AG09319 (cell line): ENCODE measurements at places on chromosomes 5 and 9.

GRCh38 chr5:171745602-171746001 is 40.0 kb upstream of the SMIM23 start:
- DNase-seq, result peak; percentile 79

DNA sequence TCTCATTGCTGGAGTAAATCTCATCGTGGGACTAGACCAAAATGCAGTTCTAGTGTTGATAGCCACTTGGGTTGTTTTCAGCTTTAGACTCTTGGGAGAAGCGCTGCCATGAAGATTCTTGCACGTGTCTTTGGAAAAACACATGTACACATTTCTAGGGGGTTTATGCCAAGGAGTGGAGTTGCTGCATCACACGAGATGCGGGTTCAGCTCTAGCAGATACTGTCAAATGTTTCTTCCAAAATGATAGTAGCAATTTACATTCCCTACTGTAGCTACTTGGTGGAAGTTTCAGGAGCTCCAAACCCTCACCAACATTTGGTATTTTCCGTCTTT is 52.3 kb upstream of the CPLX2 start:
- DNase-seq, result no peak

DNA sequence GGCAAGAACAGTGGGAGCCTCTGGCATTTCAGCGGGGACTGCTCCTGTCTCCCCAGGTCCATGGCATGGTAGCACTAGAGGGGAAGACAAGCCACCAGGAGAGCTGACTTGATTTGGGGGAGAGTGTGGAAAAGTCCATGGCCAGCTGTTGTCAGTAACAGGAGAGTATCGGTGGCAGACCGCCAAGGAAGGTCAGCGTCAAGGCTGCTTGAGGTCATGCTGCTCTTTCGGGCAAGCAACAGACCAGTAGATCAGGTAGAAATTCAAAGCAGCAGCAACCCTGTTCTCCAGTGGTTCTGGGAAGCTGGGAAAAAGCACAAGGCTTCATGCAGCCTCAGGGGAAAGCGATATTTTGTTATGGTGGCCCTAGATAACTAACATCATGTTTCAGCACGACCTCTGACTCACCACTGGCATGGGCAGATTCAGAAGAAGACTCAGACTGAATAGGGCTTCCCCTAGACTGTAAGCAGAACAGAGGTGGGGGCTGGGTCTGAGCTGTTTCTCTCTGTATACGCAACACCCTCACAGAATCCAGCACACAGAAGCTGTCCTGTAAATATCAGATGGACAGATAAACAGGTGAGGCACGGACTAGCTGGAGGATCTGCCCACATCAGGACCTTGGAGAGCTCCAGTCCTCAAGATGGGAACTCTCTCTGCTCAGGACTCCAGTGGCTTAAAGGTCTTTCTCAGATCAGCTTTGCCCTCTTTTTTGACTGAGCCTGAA is 35.2 kb upstream of the PLEKHG4B start:
- DNase-seq, result no peak

DNA sequence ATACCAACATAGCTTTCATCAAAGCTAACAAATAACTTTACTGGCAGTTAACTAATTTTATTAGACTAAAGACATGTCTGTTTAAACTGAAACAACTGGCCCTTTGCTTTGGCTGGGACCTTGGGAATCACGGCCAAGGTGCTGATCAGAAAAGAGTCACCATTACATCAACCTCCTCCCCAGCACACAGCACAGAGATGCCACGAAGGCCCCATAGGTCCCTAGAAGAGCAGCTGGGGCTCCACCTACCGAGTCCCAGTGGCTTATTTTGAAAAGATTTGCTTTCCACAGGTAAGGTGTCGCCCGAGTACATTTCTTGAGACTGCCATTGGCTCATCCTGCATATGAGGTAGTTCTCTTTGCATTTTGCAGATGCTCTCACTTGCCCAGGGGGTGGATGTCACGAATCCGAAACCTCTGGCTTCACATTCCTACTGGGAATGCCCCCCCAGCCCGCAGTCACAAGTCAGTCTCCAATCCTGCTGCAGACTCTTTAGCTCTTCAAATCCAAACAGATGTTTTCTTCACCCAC is 18.8 kb upstream of the HSD17B3 start:
- DNase-seq, result no peak

- DNase-seq, result no peak
Observed at GRCh38 chr5:108654051-108654450, 93.6 kb upstream of the FER start.

- DNase-seq, result no peak
Observed at GRCh38 chr9:129068990-129069861, 11.7 kb upstream of the DOLPP1 start.

DNA sequence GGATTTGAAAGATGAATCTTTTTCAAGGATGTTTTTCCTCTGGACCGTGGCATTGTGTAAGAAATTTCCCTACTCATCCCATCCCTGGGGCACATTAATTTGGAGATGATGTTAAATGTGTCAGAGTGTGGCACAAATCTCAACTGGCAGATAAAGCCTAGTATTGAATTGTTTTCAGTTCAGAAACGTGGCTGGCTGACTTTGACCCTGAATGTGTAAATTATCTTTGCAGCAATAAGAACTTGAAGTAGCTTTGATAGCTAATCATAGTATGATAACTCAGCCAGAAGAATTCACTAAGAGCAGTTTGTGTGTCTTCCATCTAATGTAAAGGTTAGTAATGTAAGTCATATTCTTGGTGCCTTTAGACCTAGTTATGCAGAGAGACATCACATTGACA is 238.4 kb upstream of the DMRT1 start:
- DNase-seq, result no peak

GRCh38 chr9:35395076-35395705 is 94.7 kb upstream of the RUSC2 start:
- DNase-seq, result no peak

- no peak for DNase-seq
Observed at GRCh38 chr9:85741095-85741874, 469 bp downstream of the AGTPBP1 start.

DNA sequence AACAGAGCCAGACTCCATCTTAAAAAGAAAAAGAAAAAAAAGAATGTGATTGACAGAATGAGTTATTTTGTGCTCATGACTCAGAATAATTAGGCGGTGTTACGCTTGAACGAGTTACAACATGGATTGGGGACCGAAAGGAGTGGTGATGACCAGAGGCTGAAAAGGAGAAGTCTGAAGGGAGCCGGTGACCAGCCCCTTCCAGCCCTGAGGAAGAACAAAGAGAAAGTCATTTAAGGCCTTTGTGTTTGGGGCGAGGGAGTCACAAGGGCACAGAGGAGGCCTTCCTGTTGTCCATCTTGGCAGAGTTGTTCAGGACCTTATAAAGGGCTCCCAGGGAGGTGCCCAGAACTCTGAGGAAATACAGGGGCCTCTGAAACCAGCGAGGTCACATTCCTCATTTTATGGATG is 131.6 kb downstream of the GOLPH3 start:
- DNase-seq, result no peak

DNA sequence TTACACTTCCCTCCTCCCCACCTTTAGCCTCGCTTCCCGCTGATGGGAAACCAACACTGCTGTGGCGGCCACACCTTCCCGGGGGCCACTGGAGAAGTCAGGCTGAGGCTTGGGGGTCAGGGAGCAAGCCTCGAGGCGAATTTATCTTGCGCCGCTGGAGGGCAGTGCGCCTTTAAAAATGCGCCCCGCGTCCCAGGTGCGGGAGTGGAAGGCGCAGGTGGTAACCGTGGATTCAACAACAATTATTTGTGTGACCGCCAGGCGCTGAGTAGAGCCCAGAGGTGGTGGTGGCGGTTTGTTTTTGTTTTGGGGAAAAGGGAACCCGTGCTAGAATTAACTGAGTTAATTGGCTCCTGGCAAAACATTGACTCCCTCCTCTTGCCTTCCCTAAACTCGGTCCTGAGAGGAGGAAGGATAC is 1.1 kb downstream of the CFAP77 start:
- no peak for DNase-seq

DNA sequence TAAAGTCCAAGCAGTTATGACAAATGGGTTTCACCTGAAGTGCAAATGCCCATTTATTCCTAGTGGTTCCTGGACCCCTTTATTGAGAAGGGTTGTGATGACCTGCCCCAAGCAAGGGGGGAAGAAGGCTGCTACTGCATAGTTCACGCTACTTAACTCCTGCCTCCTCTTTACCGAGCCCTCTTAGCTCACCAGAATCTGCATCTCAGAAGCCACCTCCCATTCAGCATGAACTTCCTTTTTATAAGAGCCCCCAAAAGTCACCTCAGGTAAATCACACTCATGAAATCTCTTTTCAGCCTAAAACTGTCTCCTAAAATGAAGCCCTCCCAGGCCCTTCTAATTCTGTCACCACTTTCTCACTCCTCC is 26.6 kb upstream of the C9orf72 start:
- no peak for DNase-seq

GRCh38 chr5:176536132-176536901 is 885 bp downstream of the RNF44 start:
- DNase-seq, result peak; percentile 25

DNA sequence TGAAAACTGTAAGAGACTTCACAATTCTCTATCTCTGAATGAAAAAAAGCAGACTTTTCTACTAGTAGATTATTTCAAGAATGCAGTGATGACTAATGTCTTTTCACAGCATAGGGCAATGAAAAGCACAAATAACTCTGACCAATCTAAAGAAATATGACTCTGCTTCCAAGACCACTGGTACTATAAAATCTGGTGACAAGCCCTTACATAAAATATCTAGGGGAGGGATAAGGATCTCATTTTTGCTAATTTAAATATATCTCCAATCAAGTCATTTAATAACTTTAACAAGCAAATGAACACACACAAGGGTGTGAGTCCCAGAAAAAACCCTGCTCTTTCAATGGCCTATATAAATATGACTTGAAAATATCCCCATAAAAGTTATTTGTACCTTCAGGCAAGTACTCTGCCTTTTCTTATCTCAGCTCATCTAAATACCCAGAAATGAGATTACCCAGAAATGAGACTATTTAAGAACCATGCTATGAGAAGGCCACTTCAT is 105.2 kb downstream of the GNAQ start:
- DNase-seq, result no peak
